Transverse colon (tissue), 4 donors: ENCODE measurements at places on chromosomes 7 and 10.

DNA sequence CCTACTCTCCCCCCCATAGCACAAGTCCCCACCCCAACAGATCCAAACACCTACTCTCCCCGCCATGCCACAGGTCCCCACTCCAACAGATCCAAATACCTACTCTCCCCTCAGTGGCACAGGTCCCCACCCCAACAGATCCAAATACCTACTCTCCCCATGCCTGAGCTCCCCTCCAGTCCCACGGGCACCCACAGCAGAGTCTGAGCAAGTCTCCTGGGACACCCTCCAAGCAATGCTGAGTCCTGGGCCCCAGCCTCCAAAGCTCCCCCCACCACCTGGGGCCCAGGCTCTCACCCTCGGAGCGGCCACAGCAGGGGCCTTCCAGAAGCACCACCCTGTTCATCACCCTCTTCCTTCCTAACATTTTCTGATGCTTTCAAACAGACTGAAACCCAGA, 63.9 kb upstream of the DNAAF5 start:
- no peak overlapping the region for H3K27ac ChIP-seq
- H3K4me3 ChIP-seq: no peak overlapping the region
- H3K4me1 ChIP-seq: peaks cover 8% of the 10 kb centered on the region
- H3K36me3 ChIP-seq: no peaks in the 10 kb centered on the region

DNA sequence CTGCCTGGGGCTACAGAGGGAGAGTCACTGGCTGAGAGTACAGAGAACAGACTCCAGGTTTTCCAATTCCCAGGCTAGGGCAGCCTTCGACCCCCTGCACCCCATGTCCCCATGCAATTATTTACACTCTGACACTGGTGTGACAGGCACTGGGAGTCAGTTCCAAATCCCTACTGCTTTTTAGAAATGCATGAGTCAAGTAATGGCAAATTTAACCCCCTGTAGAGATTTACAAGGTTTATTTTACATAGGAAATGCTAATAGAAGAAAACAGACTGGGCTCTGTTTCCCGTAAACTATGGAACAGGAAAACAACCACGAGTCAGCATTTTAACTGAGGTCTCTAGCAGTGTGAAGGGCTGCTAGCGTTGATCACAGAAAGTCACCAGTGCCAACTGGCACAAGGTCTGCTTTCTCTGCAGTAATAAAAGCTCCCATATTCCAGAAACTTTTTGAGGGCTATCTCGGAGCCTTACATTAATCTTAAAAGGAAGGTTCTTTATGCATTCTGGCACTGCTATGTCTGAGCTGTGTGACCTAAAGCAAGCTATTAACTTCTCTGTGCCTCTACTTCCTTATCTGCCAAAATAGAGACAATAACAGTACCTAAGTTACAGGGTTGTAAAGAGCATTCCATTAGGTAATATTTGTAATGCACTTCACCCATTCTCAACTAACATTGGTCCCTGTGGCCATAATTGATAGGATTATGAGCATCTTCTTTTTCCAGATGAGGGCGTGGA, 28.2 kb downstream of the NOD1 start:
- H3K27me3 ChIP-seq: no peaks in the 10 kb centered on the region
- H3K36me3 ChIP-seq: no peaks in the 10 kb centered on the region
- H3K4me1 ChIP-seq: no peaks in the 10 kb centered on the region
- H3K4me3 ChIP-seq: no peak overlapping the region
- no peak for DNase-seq

GRCh38 chr7:68725843-68726785, 872.2 kb upstream of the AUTS2 start:
- H3K27ac ChIP-seq: no peak overlapping the region
- no peak overlapping the region for H3K4me3 ChIP-seq
- no peaks in the 10 kb centered on the region for H3K36me3 ChIP-seq
- no peaks in the 10 kb centered on the region for H3K4me1 ChIP-seq
- no peak for DNase-seq

DNA sequence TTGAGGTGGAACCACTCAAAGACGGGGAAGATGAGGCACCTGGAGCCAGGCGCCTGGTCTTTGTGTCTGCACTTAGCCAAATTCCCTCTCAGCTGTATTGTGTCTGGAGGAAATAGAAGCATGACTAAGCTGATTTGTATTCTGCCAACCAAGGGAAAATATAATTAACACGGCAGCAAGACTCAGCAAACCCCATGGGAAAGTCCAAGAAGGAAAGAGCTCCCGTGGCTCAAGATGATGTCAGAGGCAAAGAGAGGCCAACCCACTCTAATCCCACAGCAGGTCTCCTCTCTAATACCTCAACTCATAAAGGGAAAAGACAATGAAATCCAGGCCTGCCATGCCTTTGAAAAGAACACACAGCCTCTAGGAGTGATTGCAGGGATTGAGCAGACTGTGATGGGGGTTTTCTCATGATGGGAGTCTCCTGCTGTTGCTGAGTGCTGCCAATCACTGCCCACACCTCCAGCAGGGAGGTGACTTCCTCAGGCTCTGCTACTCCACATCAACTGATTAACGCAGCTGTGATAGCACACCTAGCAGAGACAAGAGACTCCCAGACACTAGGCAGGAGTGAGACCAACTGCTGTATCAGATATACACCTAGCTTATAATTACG, 255.5 kb upstream of the C7orf33 start:
- no peak overlapping the region for H3K27ac ChIP-seq
- no peak overlapping the region for H3K4me3 ChIP-seq
- peaks cover 25% of the 10 kb centered on the region for H3K4me1 ChIP-seq
- H3K27me3 ChIP-seq: peaks cover 43% of the 10 kb centered on the region

GRCh38 chr7:20393616-20394015, 62.9 kb downstream of the ITGB8 start:
- DNase-seq: no peak
- no peak overlapping the region for H3K27ac ChIP-seq
- no peak overlapping the region for H3K4me3 ChIP-seq
- H3K27me3 ChIP-seq: no peaks in the 10 kb centered on the region
- no peaks in the 10 kb centered on the region for H3K4me1 ChIP-seq
- H3K36me3 ChIP-seq: no peaks in the 10 kb centered on the region

GRCh38 chr10:15084502-15084922, 4.1 kb downstream of the ACBD7 start:
- H3K4me1 ChIP-seq: peaks cover 6% of the 10 kb centered on the region
- DNase-seq: peak; percentile 25
- no peaks in the 10 kb centered on the region for H3K36me3 ChIP-seq
- H3K27me3 ChIP-seq: no peaks in the 10 kb centered on the region
- H3K27ac ChIP-seq: peak overlapping the region; percentile 37

- no peaks in the 10 kb centered on the region for H3K27me3 ChIP-seq
- peaks cover 10% of the 10 kb centered on the region for H3K4me1 ChIP-seq
- H3K4me3 ChIP-seq: no peak overlapping the region
- peak; percentile 69 for DNase-seq
Measured at GRCh38 chr10:97025613-97026242, 160.0 kb downstream of the SLIT1 start.
